ENCODE measurements at places on chromosomes 1 and 21.

GRCh38 chr1:228272331-228272791 lies 64.5 kb downstream of the OBSCN start:
- no peak for DNase-seq

GRCh38 chr1:151273924-151274466 lies 8.1 kb upstream of the ZNF687 start:
- no peak for DNase-seq

DNA sequence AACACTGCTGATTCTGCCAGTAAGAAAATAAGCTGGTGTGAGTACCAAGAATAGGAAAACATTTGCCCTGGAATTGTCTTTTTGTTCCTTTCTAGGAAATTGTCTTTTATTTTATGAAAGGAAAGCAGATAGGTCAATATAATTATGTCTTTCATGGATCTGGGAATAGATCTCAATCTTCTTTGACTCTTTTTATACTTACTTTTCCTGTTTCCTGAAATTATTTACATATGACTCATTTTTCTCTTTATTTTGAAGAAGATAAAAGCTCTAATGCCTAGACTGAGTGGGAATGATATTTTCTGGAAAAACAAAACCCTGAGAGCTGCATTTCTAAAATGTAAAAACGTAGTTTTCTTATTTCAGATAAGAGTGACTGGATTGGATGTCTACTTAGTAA lies 100.1 kb downstream of the MAN1A2 start:
- no peak for DNase-seq

DNA sequence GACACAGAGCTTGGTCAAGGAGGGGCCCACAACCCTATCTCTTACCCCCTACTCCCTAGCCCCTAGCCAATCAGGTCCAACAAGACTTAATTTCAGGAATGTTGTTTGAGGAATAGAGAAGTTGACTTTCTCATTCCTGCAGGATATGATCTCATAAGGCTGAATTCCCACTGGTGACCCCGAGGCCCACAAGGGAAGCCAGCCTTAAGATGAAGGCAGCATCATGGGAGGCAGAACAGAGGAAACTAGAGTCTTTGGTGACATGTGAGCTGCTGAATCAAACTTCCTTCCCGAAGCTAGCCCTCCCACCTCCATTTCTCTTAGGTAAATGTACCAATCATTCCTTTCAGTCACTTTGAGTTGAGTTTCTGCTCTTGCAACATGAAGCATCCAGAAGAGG lies 9.1 kb upstream of the PDIK1L start:
- no peak for DNase-seq

DNA sequence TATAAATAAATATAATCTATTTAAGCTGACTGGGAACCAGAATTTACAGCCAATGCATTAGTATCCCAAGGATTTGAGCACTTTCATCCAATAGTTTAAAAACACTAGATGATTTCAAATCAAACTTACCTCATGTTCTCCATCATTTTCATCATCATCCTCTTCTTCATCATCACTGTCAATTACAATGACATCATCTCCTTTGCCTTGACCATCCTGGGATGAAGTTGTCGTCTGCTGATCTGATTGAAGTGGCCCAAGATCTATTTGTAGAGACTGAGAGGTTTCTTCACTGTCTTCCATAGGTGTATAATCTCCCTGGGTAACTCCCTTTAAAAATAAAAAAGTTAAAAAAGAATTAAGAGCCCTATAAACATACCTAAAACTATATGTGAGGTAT lies 47.7 kb downstream of the TPR start:
- no peak for DNase-seq

- DNase-seq = no peak
Measured at GRCh38 chr1:55131801-55132200, 83.4 kb downstream of the USP24 start.

- no peak for DNase-seq
Measured at GRCh38 chr1:89602871-89603404, 30.0 kb upstream of the LRRC8C start.

DNA sequence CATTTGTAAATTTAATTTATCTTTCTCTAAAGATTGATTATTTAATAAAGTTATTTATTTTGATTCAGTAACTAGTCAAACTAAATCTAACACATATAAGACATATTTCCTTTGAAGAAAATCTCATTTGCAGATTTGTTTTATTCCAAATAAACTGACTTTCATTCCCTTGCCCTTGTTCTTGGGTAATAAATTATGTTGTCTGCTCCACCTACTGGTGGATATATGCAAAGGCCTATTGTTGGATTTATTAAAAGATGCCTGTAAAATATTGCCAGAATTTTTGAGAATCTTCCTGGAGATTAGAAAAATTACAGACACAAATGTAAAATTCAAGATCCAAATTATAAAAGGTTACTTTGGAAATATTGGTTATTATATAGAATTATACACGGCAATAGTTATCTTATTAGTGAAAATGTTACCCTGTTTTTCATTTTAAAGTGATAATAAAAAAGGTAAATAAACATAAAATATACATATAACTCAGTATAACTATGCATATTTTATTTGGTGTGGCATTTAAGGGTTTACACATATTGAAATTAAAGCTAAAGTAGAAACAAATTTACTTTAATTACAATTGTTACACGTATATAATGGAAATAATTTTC lies 116.1 kb downstream of the SPATA17 start:
- DNase-seq = peak; percentile 47

- no peak for DNase-seq
Measured at GRCh38 chr1:22808676-22809483, 98.2 kb downstream of the EPHB2 start.
